ENCODE measurements at places on chromosomes 6 and 20. TPM values are rescaled to one million over a fixed set of nuclear protein-coding genes. Genes with fewer than 3 reads are reported as not detected.

GRCh38 chr6:134774201-134774638, 175.7 kb downstream of the ALDH8A1 start:
- no peak for DNase-seq

DNA sequence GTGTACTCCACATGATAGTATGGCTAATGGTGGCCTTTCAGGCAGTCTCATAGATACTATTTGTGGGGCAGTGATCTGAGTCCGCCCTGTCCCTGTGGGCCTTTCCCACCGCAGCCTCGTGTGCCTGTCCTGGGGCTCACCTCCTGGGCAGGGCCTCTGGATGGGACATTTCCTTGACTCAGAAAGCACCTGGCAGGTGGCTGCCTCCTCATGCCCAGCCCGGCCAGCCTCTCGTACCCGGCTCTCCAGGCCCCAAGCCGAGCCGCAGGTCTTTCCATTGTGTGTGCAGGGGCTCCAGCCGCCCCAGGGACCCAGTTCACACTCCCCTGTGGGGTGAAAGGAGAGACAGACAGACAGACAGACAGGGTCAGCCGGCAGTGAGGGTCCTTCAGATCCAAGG, 38.3 kb downstream of the RSPO4 start:
- DNase-seq, result no peak

DNA sequence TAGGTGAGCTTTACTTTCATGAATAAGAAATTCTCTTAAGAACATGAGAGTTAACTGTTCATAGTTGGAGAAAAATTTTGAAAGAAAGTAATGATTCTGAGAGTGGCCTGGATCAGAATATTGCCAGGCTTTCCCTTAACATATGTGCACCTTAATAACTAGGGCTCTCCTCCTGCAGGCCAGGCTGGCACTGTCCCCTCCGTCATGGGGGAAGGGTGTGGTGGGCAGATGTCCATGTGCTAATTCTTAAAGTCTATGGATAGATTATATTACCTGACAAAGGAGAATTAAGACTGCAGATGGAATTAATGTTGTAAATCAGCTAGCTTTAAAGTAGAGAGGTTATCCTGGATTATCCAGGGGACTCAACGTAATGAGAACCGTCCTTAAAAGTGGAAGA, 10.9 kb upstream of the KLHL32 start:
- no peak for DNase-seq

GRCh38 chr6:154298297-154298696, 58.3 kb downstream of the IPCEF1 start:
- DNase-seq, result no peak

- no peak for DNase-seq
Observed at GRCh38 chr6:17059022-17059421, 42.8 kb upstream of the STMND1 start.

The LY6G6C gene
- total RNA-seq, result 2.3 TPM

DNA sequence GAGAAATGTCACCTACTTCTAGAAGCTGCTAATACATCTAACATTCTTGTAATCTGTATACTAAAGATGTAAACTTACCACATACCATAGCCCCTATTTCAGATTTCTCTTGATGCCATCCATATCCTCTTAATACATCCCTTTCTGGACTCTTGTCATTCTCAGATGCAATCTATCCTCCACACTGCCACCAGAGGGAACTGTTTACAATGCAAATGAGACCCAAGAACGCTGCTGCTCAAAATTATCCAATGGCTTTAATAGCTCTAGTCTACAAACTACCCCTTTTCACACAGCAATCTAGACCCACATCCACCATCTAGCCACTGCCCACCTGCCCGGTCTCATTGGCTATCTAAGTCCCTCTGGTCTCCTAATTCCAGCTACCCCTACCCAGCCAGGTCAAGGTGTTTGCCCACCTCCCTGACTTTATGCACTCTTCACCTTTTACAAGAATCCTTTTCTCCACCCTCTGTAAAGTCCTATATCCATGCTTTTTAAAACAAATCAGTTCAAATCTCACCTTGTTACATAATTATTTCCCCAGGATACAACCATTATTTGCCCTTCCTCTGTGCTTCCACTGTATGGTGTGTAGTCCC, 14.8 kb downstream of the FAXC start:
- peak; percentile 22 for DNase-seq

The MANEA gene
- 7.5 TPM for total RNA-seq

DNA sequence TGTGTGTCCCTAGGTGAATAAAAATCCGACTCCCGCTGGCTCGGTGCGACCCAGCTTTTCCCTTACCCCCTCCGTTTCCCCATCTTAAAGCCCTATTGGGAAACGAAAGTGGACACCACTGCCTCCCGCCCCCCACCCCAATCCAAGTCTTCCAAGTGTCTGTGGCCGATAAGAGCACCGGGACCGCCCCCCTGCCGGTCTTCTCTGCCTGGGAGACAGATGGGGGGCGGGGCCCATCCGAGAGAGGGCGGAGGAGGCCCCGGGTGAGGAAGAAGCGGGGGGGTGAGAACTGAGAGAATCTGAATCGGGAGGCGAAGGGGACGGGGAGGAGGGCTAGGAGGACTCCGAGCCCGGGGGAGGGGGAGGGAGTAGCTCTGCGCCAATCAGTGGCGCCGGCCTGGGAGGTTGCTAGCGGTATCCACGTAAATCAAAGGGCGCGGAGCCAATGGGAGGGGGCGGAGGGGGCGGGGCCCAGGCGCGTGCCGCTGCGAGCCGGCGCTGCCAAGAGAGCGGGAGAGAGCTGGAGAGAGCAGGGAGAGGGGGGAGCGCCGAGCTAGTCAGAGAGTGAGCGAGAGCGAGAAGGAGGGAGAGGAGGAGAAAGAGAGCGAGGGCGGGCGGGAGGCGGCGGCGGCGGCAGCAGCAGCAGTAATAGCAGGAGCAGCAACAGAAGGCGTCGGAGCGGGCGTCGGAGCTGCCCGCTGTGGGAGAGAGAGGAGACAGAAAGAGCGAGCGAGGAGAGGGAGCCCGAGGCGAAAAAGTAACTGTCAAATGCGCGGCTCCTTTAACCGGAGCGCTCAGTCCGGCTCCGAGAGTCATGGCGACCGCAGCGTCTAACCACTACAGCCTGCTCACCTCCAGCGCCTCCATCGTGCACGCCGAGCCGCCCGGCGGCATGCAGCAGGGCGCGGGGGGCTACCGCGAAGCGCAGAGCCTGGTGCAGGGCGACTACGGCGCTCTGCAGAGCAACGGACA, at the start of gene POU3F2:
Gene POU3F2 (plus strand): TSS at position 515 of the 972 bp plus-strand sequence. CDS start 300 bp downstream, at position 815.
- DNase-seq, result peak; percentile 68

DNA sequence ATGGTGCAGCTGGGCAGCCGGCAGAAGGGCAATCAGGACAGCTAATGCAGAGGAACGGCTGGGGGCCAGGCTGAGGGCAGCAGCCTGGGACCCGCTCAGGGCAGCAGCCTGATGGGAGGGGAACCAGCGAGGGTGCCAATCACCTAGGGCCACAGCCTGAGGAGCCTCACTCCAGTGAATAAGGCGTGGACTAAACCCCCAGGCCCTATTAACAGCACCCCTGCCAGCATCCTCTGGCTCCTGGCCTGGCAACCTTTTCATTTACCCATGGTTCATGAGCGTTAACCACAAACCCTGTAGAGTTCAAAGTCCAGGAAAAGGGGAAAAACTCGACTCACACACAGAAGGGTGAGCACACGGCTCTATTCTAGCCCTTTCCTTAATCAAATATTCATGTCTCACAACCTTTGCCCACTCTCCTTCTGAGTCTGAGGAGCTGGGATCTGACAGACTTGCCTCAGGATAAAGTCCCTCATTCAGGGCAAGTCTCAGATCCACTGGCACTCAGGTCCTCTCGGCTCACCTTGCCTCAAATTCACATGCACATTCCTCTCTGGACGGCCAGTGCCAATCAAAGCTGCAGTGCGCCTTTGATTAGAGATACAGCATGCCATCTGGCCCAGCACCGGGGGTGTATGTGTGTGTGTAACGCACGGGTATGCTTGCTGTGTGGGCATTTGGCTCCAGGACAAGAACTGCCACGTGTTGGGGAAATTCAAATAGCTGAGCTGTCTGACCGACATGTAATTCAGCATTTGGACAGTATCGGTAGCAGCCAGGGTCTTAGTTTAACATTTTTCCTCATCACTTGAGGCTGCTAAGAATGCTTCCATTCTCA, 86.9 kb upstream of the TRAF3IP2 start:
- peak; percentile 78 for DNase-seq

GRCh38 chr6:41694815-41695526, 40.4 kb downstream of the TFEB start:
- no peak for DNase-seq

Data from colonic mucosa (tissue), 4 donors.